NCI-H2171 treated with DMSO at 0.1 percent for 48 hours (cell line): ENCODE measurements at places on chromosomes 7 and 10.

DNA sequence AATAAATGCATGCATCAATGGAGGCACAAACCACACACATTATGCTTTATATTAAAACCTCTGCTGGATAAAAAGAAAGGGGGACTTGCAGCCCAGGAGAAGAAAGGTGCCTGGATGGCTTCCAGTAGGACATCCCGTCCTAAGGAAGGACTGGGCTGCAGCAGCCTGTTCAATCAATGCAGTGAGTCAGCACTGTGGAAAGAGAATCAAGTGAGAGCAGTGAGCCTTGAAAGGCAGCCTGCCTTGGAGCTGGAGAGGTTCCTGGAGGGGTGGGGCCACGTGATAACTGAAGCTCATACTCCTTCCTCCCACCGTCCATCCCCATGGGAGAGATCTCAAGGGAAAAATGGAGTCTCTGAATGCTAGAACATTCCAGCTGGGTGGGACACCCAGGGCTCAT is 501.2 kb downstream of the ADRA2A start:
- peak; percentile 1 for DNase-seq

- DNase-seq: no peak
These were observed 61.8 kb upstream of the DNAJB6 start for GRCh38 chr7:157274991-157275427.

DNA sequence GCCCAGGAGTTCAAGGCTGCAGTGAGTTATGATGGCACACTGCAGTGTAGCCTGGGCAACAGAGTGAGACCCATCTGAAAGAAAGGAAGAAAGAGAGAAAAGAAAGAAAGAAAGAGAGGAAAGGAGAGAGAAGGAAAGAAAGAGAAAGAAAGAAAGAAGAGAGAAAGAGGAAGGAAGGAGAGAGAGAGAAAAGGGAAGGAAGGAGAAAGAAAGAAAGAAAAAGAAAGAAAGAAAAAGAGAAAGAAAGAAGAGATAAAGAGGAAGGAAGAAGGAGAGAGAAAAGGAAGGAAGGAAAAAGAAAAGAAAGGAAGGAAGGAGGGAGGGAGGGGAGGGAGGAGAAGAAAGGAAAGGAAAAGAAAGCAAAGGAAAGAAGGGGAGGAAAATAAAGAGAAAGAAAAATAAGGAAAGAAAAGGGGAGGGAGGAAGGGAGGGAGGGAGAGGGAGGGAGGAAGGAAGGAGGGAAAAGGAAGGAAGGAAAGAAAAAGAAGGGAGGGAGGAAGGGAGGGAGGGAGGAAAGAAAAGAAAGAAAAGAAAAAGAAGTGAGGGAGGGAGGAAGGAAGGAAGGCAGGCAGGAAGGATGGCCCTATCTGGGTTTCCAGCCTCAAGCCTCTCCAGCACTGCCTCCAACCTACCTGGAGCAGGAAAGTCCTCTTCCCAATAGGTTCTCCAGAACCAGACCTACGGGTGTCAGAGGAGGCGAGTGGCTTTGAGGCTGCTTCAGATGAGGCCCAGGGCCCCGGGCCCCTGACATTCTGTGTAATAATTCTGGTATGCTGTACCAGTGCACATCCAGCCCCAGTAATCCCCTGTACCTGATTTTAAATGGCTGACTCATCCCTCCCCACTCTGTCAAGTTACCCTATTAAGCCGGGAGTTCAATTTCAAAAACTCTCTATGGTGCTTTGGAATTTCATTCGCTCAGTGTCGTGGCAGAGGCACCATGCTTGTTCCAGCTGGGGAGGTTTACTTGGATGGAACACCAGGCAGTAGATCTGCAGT is 6.8 kb upstream of the PARD3 start:
- DNase-seq: no peak

DNA sequence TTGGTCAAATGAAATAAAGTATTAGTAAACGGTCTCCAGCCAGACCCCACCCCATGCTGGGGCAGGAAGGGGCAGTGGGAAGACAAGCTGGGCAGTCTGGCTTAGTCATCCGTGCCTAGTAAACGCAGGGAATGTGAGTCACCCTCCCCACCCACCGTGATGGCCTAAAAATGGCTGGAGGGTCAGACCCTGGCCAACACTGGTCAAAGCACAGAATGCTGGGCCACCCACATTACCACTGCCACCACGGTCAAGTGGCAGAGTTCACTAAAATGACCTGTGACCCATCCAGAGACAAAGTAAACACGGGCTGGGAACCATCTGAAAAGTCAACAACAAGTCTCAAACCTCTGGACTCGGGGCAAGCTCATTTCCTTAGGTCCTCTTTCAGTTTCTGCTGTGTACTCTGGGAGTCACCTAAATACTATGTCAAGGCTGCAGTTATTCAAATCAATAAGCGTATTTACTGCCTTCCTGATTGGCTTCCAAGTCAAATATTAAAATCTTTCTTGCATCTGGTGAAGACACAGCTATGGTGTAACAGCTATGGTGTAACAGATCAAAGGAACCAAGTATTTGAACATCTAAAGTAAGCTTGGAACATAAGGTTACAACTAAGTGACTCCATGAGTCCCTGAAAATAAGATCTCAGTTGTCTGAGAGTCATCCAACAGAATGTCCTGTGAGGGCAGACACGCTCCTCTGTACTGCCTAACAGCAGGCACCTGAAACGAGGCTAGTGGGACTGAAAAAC is 3.0 kb downstream of the ZFAND2A start:
- no peak for DNase-seq

DNA sequence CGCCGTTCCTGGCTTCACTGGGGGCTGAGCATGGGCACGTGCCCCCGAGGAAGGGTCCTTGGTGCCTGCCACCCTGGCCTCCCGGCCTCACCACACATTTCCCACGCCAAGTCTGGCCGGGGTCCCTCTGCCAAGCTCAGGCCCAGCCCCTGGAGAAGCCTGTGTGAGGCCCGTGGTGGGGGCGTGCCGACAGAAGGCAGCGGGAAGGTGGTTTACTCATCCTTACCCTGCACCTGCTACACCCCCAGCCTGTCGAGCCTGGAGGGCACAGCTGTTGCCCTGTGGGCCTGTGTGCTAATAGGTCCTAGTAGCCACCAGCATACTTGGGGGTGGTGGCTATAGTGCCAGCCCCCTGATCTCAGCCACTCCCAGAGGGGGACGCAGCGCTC is 46.7 kb downstream of the NKX6-2 start:
- DNase-seq: peak; percentile 38

DNA sequence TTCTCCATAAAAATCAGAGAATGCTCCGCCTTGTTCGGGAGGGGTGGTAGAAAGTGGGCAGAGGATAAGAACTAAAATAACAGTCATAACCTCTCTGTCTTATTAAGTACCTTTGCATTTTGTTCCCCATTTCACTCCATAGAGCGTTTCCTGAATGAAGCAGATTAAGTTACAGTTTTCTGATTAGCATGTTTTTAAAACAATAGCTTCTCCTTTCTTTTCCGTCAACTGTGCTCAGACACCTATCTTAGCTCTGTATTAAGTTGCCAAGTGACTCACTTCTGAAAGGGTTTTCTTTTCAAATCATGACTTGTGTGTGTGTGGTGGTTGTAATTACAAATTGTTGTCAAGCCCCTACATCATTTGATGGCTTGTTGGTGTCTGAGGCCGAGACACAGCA is 1.4 kb downstream of the HABP2 start:
- no peak for DNase-seq
